ENCODE measurements at places on chromosomes 11 and 22.

DNA sequence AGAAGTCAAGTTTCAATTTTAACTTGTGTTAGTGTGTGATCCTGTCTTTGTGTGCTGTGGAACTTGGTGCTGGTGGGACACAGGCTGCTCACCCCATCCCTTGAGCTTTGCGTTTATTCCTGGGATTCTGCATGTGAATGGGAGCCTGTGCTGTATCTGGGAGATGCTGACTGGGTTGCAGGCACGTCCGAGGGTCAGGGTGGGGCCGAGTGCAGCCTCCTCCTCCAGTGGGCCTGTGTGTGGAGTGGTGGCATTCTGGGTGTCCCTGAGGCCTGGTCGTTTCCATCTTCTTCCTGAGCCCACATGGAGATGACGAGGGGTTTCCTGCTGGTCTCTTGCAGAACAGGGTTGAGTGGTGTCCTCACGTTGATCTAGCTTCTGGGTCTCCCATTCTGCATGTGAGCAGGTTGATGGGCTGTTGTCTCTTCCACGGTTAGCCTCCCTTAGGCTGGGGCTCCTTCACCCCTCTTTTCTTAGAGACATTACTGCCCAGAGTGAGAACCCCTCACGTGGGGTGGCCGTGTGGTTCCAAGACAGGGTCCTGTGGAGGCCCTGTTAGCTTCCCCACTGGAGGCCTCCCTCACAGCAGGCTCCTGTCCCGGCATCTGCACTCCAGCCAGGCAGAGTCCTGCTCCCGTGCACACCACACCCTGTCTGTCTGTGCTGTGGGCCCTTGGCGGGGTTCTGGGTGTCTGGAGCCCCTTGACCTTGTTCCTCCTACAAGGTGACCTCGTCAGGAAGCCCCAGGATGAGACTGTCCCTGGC lies 4.9 kb downstream of the PTDSS2 start:
- no peak for DNase-seq

DNA sequence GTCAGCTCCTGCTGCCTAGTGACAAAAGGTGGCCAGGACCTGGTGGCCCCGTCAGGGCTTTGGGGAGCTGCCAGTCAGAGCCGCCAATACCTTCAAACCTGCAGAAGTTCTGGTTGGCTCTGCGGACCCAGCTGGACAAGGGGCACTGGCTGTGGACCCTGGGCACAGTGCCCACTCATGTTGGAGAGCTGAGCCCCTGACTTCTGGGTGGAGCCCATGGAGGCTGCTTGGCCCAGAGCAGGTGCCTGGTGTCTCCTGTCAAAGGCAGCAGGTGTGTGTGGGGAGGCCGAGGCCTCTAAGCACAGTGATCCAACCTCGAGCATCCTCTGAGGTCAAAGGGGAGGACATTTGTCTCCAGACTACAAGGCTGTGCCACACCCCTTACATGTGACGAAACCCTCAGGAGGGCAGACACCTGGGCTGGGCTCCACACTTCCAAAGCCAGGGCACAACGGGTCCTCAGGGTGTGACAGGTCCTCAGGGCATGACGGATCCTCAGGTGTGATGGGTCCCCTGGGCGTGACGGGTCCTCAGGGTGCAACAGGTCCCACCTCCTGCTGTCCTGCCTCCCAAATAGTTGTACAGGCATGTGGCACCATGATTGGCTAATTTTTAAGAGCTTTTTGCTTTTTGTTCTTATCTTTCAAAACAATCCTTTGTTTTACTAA lies 37.0 kb downstream of the MUC2 start:
- no peak for DNase-seq

DNA sequence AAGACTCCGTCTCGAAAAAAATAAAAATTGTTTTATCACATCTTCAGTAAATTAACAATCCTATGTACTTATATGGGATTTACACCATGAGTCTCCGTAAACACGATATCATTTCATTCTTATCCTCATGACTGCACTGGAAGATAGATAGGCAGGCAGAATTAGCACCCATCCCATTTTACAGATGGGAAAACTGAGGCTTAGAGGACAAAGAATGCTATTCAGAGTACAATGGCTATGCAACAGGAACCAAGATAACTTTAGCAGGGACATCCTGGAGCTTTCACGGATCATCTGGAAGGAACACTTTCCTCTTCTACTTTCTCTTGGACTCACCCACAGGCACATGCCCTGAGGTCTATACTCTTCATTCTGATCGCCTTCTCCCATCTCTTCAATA lies 14.6 kb upstream of the SGSM1 start:
- DNase-seq: no peak

DNA sequence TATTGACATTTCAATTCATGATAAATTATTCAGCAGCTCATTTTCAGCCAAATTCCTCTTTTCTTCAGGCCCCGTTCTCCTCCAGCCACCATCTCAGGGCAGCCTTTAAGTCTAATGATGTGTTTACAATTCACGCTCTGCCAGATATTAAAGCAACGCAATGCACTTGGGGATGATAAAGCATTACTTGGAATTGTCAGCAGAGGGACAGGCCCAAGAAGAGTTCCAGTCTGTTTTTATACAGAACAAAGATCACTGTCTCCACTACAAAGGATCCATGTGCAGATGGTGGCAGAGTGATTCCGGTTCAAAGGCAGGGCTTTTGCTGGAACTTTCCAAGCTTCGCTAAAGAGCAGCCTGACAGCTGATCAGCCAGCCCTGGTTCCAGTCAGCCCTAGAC lies 13.6 kb upstream of the GALNT18 start:
- DNase-seq: no peak

DNA sequence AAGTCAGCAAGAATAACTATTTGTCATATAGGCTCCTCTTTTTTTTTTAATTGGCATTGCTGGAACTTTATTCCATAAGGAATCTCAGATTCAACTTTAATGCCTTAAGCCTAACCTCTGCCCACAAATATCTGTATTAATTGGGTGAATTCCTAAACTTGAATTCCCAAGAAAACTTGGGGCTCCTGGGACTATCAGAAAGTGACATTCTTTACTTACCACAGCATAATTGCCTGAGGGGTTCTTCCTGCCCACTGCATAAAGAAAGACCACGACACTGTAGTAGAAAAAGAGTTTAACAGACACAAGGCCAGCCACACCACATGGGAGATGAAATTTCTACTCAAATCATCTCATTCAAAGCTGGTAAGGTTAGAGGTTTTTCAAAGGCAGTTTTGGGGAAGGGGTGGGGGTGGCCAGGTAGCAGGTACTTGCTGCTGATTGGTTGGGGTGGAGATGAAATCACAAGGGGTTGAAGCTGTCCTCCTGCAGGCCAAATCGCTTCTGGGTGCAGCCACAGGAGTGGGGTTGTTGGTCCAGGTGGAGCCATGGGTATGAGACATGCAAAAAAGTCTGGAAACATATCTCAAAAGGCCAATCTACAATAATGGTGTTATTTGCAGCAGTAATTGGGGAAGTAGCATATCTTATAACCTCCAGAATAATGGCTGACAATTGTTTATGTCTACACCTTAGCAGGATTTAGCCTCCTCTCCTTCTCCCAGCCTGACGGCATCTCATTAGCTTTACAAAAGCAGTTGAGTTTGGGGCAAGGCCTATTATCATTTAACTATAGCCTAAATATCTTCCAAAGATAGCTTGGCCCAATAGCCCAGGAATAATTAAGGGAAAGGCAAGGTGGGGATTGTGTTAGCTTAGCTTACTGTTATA lies 4.8 kb upstream of the NLRP10 start:
- no peak for DNase-seq

GRCh38 chr11:45323601-45324249 lies 37.6 kb upstream of the SYT13 start:
- no peak for DNase-seq

Measured in foreskin melanocyte (primary cell).